Tibial artery (tissue), 4 donors: ENCODE measurements at places on chromosomes 3 and 15.

DNA sequence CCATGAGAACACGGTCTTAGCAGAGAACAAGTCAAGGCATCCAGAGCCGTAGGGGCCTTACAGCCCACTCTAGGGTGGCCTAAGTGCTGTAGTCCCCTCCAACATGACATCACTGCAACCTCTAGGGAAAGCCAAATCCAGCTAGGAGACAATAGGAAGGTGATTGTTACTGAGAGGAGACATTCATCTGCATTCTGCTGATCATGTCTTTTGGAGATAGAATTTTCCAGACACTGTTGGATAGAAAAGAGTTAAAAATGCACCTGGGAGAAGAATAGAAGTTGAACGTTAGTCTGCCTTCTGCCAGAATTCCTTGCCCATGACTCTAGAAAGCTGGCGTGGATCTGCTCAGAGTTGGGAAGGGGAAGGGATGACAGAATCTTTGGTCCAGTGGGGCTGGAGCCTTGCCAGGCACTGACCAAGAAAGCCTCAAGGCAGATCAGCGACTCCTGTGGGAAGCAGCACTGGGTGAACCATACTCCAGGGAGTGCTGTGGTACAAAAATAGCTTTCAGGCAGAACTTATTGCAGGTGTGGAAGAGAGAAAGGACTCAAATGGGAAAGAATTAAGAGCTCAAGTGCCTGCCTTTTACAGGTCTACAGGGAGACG, 44.8 kb upstream of the RAF1 start:
- DNase-seq, result peak; percentile 60

DNA sequence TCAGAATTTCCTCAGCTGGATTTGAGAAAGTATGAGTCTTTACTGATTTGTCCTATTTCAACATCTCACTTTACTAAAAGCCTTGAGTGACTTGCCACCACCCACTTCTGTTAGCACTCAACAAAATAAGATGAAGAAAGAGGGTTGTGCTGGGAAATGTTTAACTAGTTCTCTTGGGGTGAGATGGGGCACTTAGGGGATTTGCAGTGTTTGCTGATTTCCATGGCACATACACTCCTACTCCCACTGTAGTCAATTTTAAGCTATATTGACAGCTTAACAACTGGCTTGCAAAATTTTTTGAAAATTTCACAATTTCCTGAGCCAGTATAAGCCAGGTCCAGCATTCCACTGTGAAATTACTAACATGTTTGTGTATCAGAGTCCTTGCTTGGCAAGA, 463.1 kb upstream of the ARHGEF26 start:
- DNase-seq, result peak; percentile 38

DNA sequence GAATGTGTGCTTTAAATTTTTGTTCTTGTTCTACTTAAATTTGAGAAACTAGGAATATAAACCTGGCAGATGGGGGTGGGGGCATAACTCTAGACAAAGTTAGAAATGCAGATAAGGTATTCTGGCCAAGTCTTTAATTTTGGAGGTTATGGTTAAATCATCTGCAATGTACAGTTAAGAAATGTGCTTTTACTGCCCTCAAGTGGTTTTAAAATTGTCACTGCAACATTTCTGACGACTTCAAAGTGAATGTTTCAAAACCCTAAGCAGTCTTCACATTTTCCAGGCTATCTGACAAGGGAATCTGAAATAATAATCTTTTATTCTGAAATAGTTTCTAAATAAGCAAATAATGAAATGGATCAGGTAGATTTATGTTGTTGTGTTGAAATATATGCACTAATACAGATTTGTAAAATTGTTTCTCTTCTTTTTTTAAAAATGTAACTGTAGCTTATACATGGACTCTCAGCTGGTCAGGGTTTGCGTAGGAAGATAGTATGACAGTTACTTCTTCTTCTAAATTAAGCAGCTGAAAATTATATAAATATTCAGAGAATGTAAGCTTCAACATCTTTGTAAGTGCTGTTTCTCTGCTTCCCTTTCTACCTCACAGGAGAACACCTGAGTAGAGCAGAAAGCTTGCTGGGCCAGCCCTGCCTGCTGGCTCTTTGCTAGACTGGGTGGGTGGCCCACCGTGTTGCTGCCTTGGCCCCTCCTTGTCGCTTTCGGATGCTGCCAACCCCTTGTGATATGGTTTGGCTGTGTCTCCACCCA, 45.0 kb downstream of the SUCNR1 start:
- no peak for DNase-seq

- DNase-seq, result no peak
Observed at GRCh38 chr3:132261506-132261905, 55.7 kb upstream of the ACP3 start.

DNA sequence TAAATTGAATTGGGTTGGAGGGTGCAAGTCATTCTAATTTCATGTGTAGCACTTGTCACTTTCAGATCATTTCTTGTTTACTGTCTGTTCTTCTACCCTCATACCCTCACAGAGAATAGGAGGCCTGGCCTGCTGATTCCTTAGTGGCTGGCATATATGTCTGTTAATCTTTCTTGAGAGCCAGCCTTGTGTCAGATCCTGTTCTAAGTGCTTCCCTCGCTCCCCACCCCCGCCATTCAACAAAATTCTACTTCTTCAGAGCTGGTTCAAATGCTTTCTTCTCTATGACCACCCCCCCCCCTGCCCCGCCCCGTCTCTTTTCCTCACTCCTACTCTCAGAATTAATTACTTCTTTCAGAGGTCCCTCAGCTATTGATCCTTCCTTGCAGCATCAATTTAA, 1.5 kb upstream of the U2SURP start:
- no peak for DNase-seq

GRCh38 chr15:57286446-57287122, 89.7 kb upstream of the CGNL1 start:
- DNase-seq, result no peak

GRCh38 chr3:16207031-16207430, 32.6 kb downstream of the GALNT15 start:
- DNase-seq, result no peak

- no peak for DNase-seq
Observed at GRCh38 chr15:57619746-57620145, 28.0 kb downstream of the MYZAP start.

GRCh38 chr3:36146404-36146803, 233.9 kb upstream of the STAC start:
- DNase-seq, result no peak

DNA sequence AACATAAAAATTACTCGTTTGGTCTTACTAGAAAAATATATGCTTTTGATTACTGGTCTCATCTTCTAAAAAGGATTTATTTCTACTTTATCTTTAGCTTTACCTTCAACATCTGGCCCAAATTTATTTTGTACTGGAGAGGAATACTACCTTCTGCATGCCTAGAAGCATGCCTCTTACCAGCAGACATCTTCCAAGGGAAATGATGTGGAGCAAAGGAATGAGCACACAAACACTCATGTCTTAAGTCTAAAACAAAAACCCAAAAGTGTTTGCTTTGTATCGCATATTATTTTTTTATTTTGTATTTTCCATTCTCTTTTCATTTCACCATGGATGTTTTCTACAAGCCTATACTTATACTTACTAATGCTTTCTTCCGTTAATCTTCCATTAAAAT, 304.6 kb upstream of the KCNMB2 start:
- DNase-seq, result no peak

GRCh38 chr15:40328751-40329150, 5.3 kb downstream of the INAFM2 start:
- DNase-seq, result no peak

GRCh38 chr3:69389520-69390248, 3.8 kb upstream of the FRMD4B start:
- DNase-seq, result no peak

DNA sequence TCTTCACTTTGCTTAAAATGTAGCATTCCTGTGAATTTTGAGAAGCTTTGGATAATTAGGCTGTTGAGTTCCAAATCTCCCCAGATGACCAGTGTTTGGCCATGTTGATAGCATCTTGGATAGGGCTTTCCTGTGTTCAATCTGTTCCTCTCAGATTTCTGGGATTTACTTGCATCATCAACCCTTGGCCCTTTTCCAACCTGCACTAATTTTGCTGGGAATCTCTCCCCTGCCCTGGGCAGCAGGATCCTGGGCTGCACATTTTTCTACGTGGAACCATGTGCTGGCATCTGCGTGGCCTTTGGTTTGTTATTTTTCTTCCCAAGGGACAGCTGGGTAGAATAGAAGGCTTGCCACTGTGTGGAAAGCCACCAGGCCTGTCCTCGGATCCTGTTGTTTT, 75.4 kb upstream of the PLXNA1 start:
- no peak for DNase-seq

- no peak for DNase-seq
Observed at GRCh38 chr3:69872783-69873378, 126.7 kb upstream of the SAMMSON start.

- DNase-seq, result no peak
Observed at GRCh38 chr3:16728770-16729745, 123.8 kb upstream of the DAZL start.

DNA sequence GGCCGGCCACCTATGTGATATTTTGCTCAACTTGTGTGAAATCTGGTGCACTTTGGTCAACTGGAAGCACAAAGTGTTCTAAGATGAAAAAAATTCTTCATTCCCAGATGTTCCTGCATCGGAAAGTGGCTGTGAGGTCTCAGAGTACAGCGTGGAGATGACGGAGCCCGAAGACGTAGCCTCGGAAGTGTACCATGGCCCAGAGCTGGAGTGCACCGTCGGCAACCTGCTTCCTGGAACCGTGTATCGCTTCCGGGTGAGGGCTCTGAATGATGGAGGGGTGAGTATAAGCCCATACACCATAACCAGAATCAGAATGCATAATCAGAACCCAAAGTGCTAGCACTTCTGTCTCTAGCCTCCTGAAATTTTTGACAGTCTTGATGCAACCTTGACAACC, 104.3 kb downstream of the GHSR start:
- DNase-seq, result no peak

DNA sequence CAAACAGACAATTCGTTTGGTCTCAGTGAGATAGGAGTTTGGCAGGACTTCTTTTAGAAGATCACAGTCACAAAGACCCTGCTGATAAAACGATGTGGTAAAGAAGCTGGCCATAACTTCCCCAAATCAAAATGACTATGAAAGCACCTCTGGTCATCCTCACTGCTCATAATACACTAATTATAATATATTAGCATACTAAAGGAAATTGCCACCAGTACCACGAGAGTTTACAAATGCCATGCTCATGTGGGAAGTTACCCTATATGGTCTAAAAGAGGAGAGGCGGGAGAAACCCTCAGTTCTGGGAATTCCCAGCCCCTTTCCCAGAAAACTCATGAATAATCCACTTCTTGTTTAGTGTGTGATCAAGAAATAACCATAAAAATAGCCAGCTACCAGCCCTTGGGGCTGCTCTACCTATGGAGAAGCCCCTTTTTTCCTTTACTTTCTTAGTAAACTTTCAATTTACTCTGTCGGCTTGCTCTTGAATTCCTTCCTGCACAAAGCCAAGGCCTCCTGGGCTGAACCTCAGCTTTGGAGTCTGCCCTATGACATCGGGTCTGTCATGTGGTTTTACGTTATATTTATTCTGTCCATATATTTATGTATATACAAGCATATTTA, 115.8 kb upstream of the IGSF10 start:
- DNase-seq, result no peak

- DNase-seq, result no peak
Observed at GRCh38 chr3:94694894-94695293, 632.0 kb downstream of the NSUN3 start.

- DNase-seq, result no peak
Observed at GRCh38 chr3:9732080-9732739, 675 bp downstream of the BRPF1 start.

DNA sequence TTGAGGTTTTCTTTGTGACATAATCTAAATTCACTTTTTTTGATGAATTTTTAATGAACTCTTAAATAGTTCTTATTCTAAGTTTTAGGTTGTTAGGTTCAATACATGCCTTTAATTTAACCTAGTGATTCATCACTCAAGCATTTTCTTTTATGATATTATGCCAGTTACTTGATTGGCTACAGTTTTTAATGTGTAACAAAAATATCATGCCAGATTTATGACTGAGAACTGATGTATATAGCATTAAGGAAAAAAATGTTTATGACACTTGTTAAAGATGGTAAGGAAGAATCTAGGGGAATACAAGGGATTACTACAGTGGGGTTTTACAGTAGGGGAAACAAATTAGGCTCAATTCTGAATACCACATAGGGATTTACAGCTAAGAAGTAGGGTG, 103.1 kb downstream of the VGLL3 start:
- no peak for DNase-seq

DNA sequence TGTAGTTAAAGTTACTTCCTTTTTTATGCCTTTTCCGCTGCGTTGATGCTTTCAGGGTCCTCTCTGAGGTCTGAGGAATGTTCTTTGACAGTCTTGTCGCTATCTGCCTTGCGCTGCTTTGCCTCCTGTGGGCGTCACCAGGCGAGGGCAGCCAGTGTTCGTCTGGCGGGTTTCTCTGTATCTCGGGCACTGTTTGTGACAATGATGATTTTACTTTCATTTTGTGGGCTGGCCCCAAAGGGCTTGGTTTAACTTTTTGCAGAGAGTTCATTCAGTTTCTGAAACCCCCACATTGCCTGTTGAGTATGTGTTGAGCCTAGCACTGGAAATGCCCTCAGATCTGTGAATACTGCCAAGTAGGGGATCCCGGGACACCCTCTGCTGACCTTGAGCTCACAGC, 24.6 kb upstream of the SACM1L start:
- DNase-seq, result no peak

GRCh38 chr3:166283840-166284239, 446.6 kb upstream of the BCHE start:
- DNase-seq, result no peak

DNA sequence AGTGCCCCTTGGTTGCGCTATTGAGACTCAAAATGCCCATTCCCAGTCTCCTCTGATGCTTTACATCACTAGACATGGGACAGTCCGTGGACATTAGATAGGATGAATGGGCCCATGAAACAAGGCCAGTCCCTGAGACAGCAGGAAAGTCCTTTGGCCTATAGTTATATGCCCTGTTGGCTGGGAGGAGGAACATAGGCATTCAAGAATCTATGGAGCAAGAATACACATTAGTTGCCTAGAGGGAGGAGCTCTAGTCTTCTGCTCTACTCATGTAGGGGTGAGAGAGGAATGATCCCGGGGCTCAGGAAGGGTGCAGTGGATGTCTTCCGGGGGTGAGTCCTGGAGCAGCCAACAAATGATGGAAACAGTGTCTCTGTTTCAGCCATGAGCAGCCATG, 58.0 kb upstream of the LRTM1 start:
- DNase-seq, result no peak

DNA sequence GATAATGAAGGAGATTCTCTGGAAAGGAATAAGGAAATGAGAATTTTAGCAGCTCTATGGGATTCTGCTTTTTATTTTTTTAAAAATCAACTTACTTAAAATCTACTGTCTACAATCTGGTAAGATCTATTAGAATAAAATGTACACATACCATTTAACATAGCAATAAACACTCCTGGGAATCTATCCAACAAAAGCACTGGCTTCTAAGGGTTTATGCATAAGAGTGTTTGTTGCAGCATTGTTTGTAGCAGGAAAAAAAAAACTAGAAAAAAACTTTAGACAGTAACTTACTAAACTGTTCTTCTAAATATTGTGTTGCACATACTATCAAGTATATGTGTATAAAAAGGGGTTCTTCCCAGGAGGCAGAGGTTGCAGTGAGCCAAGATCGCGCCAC, 15.7 kb upstream of the RBP1 start:
- DNase-seq, result no peak
